ENCODE measurements at places on chromosomes 11 and 22.

DNA sequence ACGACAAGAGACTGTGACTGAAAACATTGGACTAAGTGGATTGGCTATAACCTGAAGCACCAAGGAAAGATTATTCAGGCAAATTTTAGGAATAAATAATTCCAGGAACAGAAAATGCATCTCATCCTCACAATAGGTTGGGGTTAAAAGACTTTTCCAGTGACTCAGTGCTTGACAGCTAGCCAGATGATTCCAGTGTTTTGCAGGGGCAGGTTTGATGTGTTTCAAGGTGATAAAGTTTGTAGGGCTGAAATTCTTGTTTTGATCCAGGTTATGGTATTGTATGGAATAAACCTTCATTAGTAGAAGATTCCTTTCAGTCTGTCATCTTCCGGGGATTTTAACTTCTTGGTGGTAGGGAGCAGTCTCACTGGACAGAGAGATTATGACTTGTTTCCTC, 2.3 kb downstream of the EXT2 start:
- DNase-seq: no peak

DNA sequence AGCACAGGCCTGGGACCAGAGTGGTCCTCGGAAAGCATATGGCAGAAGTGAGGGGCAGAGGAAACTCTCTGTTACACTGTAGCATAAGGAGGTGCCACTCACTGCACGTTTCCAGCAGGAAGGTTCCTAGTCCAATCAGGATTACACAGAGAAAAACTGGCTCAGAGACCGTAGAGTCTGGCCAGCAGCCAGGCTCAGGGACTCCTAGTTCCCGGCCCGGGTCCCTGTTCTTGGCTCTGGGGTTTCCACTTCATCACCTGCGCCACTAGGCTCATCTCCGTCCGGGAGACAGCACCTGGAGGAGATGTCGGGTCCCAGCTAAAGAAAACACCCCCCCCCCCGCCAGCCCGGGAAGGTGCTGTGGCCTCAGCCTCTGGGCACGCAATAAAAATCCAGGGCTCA, 1.1 kb downstream of the TTLL12 start:
- peak; percentile 19 for DNase-seq

- no peak for DNase-seq
These were observed 43.3 kb downstream of the FBXO7 start for GRCh38 chr22:32517921-32518320.

GRCh38 chr11:41134971-41135370, 324.5 kb downstream of the LRRC4C start:
- no peak for DNase-seq

- no peak for DNase-seq
These were observed 20.1 kb downstream of the DGCR6L start for GRCh38 chr22:20299746-20300136.

DNA sequence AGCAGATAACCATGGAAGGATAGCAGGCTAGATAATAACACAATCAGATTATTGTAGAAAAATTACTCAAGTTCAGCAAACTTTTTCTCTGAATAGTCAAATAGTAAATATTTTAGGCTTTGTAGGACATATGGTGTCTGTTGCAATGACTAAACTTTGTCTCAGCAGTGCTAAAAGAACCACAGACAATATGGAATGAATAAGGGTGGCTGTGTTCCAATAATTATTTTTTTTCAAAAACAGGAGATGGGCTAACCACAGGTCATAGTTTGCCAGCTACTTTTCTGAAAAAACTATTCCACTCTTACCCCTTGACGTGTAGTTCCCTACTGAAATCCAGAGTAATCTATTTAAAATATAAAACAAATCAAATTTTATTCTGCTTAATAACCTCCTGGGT, 153.9 kb upstream of the LRRC4C start:
- no peak for DNase-seq

- DNase-seq: peak; percentile 48
These were observed 587 bp downstream of the SLC25A22 start for GRCh38 chr11:797296-798092.

DNA sequence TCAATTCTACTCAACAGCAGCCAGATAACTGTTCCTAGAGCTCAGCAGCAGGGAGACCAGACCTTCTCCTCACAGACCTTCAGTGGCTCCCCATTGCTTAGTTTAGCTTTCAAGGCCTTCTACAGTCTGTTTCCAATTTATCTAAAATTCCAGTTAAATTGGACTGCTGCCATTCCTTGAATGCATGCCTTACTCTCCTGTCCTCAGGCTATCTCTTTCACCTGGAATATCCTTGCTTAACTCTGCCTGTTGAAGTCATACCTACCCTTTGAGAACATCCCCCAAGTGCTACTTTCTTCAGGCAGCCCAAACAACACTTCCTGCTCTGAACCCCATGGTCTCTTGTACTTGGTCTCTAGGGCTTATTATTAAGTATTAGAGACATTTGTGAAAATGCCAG, 120.7 kb upstream of the TENM4 start:
- no peak for DNase-seq

Measured in AML-193 (cell line).